ENCODE measurements at places on chromosomes 16 and 17.

GRCh38 chr16:10465821-10466220 lies 80.0 kb downstream of the ATF7IP2 start:
- DNase-seq: no peak

- DNase-seq: no peak
Observed at GRCh38 chr17:75008373-75008772, 4.1 kb upstream of the MRPL58 start.

DNA sequence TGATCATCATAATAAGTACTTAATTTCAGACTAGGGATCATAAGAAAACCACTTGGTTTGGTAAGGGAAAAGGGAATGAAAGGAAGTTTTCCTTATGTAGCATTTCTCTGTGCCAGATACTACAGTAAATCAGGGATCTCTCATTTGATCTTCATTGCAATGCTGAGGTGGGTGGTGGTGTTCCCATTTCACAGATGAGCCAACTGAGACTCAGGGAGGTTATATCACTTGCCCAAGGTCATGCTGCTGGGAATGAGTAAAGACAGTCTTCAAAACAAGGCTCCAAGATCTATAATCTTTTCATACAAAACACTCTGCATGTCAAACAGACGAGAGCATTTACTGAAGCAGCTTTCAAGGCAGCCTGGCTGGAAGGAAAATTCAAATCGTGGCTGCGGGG lies 124.6 kb downstream of the GP2 start:
- no peak for DNase-seq

DNA sequence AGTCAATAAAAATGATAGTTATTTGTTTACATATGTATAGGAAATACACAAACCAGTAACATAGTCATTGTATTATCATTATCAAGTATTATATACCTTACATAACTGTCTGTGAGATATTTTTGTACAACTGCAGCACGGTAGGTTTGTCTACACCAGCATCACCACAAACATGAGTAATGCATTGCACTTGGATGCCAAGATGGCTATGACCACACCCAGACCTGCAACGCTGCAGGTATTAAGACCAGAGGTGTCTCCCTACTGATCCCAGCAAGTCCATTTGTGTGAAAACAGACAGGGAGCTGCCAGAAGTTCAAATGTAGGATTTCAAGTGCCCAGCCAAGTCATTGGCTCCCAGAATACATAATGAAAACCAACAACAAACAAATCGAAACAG lies 34.2 kb upstream of the NOS2 start:
- DNase-seq: no peak

DNA sequence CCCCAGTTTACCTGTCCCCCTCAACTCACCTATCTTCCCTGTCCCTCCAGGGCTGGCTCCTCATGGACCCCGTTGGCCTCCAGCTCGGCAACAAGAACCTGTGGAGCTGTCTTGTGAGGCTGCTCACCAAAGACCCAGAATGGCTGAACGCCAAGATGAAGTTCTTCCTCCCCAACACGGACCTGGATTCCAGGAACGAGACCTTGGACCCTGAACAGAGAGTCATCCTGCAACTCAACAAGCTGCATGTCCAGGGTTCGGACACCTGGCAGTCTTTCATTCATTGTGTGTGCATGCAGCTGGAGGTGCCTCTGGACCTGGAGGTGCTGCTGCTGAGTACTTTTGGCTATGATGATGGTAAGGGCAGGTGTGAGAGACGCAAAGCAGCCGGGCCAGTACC lies 31.3 kb downstream of the NLRC5 start:
- no peak for DNase-seq

GRCh38 chr17:33968350-33969044 lies 286.6 kb upstream of the CCL2 start:
- no peak for DNase-seq

DNA sequence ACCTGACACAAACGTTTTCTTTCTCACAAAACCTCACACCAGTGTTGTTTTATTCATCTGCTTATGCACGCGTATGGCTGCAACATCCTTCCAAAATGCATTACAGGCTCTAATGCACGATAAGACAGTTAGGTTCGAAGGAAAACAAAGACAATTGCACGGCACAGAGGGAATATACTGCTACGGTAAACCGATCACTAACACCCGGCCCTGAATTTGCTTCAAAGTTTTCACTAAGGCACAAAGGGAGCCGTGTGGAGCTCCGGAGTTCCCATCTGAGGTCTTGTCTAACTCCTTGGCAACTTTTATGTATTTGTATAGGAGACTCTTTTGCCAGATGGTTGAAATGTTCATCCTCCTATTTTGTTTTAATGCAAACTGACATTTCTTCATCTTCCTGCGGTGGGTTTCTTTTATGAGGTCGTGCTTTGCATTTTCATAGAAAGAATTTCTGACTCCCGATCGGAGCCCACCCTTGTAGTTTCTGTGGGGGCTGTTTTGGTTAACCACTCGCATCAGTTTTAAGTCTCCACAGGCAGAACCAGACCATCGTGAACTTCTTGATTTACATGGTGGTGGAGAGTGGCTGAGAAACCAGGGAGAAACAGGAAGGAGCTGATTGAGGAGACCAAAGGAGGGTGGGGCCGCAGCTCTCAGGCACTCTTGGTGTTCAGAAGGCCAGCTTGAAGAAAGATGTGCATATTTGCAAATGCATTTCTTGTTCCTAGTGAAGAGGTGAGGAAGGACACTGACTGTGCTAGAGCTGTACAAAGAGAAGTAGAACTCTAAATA lies 516.8 kb downstream of the MAF start:
- no peak for DNase-seq

- DNase-seq: no peak
Observed at GRCh38 chr17:44900894-44901293, 1.6 kb upstream of the EFTUD2 start.

All from NCI-H187 treated with DMSO at 0.1 percent for 48 hours (cell line).